Esophagus muscularis mucosa (tissue), 4 donors: ENCODE measurements at places on chromosomes 4 and X.

DNA sequence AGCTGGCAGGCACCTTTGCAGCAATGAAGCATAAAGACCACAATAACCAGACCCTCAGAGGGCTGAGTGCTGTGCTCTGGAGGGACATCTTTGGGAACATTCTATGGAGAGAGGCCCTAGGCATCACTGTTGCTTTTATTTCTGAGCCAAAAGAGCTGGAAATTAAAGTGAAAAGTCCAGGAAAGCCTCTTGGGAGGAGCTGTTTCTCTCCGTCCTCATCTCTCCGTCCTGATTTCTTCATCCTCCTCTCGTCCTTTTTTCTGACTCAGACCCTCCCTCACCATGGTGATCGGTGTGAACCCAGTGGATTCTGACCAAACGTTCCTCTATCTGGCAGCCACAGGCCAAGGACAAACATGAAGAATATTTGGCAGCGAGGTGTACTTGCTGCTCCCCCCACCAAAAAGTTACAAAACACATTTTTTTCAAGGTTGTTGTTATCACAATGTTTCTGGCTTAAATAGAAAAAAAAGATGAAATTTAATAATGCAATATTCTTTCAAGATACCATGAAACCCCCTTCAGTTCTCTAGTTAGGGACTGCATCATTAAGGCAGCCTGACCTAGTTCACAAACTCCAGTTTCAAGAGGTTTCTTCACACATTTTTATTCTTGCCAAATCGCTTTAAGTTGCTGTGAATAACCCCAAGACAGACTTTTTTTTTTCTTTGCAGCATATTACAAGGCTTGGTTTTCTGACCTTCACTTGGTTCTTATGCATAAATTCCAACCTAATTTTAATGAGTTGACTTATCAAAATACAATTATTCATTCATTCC is 80.2 kb downstream of the SCD5 start:
- DNase-seq: no peak

DNA sequence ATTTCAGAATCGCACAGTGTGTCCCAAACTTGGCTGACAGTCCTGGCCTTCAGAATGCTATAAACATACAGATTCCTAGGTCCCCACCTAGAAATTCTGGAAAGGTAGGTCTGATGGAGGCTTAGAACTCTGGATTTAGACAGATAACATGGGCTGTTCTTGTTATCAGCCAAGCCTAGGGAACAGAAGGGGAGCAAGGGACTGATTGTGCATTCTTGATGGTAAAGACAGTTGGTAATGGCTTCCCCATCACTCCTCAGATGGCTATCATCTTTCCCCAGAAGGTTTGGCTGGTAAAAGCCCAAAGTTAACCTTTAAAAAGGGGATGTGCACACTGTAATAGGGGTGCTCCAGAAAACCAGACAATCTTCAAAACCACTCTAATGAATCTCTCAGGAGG is 35.7 kb downstream of the DIPK2B start:
- no peak for DNase-seq

DNA sequence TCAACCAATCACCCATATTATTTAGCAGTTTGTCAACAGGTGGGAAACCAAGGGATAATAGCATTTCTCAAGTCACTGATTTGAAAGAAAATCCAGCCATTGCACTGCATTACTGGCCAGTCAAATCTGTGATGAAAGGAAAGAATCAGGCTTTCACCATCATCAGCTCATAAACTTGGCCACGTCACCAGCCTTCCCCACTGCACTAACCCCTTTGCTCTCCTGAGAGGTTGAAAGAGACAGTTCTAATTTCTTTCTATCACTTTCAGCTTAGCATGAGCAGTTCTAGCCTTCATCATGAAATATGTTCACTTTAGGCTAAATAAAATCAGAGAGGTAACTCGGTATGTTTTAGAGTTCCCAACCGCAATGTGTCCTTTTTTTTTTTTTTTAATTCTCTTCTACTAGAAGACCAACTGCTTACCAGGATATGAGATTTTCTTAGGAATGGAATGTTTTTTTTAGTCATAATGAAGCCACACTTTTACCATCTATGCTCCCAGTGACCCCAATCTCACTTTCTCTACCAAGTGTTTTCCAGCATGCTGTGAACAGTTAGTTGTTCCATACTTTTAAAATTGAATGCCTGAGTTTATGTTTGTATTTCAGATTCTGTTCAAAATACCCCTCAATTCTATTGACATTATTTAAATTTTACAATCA is 55.7 kb upstream of the SLC7A11 start:
- DNase-seq: no peak

DNA sequence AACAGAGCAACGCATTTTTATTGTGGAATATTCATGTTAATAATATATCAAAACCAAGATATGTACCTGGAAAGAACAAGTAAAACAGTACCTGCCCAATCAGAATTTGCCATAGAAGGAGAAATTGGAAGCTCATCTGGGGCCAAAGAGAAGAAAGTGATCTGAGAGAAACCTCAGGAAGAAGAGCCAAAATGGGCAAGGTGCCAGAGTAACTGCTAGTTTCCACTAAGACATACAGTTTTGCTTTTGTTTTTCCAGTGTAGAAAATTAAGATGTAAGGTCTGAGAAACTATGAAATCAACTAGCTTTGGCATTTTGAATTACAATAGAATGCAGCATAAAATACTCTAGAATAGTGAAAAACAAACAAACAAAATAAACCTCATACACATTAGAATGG is 2201.2 kb downstream of the ARAP2 start:
- no peak for DNase-seq

DNA sequence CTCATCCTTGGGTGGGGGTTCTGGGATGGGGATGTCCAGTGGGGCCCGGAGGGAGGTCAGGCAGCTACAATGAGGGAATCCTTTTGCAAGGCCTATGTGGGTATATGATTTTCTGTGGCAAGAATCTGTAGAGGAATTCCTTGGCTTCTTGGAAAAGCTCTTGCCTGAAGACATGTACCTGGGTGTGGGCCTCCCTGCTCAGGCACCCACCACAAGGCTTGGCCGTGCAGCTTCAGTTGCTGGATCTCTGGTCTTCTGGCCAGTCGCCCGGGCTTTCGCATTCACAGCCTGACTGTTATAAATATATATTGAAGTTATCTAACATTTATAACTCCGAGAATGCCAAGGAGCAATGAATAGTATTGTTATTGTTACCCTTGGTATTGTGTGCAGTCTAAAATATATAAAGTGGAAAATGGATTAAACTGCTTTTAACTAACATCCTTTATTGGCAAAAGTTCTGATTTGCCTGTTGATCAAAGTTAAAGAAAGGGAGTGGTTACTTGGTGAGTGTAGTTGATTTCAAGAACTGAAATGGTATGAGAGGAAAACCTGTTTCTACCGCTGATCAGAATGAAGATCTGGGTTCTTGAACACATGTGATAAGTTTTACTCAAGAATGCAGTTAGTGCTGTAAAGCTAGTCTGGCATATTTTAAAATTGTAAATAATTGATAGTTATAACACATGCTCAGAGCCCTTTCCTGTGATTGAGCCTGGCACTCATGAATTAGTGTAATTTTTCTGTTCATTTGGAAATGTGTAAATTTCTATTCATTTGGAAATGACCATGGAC is 36.0 kb downstream of the PTTG2 start:
- DNase-seq: no peak

GRCh38 chrX:3263681-3264126 is 82.7 kb downstream of the MXRA5 start:
- no peak for DNase-seq

DNA sequence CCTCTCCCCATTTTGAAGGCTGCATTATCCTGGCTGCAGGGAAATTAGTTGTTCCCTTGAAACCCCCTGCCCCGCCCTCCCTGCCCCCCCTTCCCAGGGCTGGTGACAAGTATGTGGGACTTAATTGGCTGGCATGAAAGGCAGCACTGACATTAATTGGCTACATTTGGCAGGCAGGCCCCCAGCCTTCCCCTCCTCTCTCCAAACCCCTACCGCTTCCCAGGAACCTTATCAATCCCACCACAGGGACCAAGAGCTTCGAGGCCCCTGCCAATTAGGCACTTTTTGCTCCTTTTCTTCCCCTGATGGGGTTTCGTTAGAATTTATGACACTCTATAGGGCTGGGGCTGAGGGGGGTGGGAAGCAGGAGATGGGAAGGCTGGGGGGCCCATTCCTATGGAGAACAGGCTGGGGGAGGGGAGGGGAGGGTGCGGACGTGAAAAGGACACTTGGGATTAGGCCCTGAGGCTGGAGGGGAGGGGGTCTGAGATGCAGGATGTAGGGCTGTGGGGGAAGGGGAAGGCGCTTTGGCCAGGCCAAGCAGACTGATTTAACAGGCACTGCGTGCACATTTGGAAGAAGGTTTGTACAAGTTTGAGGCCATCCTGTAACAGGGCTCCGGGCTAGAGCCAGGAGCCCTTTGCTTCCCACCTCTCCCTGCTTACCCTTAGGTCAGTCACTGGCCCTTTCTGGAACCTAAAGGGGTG is 52.2 kb downstream of the EFNB1 start:
- no peak for DNase-seq

- no peak for DNase-seq
Measured at GRCh38 chr4:18051281-18051680, 29.7 kb upstream of the LCORL start.

DNA sequence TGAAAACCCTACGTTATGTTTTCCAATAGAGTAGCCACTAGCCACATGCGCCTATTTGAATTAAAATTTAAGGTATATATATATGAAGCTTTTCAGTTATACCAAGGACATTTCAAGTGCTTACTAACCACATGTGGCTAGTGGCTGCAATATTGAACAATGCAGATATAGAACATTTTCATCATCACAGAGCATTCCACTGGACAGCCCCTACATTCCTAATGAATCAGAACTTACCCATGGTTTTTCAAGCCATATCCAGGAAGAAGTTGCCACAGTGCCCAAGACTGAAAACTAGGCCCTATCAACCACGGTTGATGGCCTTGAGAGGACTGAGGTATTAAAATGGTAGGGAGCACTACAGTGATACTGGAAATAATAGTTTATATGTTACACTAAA is 29.7 kb downstream of the NEK1 start:
- DNase-seq: no peak

- DNase-seq: no peak
Measured at GRCh38 chr4:153655002-153655541, 29.0 kb upstream of the TLR2 start.

GRCh38 chr4:139602776-139603360 is 46.8 kb upstream of the SETD7 start:
- DNase-seq: no peak
